Activated CD4-positive, CD25-positive, alpha-beta regulatory T cell treated with anti-CD3 and anti-CD28 coated beads, Interleukin-2, amount 50 U/mL, for 16 hours (primary cell): ENCODE measurements at places on chromosomes 1 and 21.

DNA sequence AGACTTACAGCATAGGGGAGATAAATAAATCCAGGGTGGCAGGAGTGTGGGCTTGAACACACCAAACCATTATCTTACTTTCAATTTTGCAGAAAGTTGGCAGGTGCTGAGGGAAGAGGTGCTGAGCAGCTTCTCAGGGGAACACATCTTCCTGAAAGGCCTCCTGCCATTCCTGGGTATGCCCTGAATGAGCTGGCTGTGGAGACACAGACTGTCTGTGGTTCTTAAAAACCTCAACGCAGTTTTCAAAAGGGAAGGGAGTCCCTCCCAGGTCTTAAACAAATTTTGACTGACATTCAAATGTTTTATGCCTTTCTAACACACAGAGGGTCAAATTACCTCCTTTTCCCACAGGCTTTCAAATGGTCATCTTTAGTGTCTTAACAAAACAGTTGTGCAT lies 166.9 kb downstream of the TNFSF18 start:
- DNase-seq, result no peak

- DNase-seq, result no peak
Measured at GRCh38 chr1:9472386-9473031, 66.8 kb upstream of the SLC25A33 start.

GRCh38 chr1:44819608-44820327 lies 11.4 kb downstream of the BTBD19 start:
- DNase-seq, result peak; percentile 65

- no peak for DNase-seq
Measured at GRCh38 chr1:7634546-7635240, 136.4 kb upstream of the VAMP3 start.

GRCh38 chr1:20846461-20847374 lies 59.6 kb upstream of the HP1BP3 start:
- no peak for DNase-seq

- no peak for DNase-seq
Measured at GRCh38 chr1:103333141-103333540, 192.4 kb upstream of the RNPC3 start.

DNA sequence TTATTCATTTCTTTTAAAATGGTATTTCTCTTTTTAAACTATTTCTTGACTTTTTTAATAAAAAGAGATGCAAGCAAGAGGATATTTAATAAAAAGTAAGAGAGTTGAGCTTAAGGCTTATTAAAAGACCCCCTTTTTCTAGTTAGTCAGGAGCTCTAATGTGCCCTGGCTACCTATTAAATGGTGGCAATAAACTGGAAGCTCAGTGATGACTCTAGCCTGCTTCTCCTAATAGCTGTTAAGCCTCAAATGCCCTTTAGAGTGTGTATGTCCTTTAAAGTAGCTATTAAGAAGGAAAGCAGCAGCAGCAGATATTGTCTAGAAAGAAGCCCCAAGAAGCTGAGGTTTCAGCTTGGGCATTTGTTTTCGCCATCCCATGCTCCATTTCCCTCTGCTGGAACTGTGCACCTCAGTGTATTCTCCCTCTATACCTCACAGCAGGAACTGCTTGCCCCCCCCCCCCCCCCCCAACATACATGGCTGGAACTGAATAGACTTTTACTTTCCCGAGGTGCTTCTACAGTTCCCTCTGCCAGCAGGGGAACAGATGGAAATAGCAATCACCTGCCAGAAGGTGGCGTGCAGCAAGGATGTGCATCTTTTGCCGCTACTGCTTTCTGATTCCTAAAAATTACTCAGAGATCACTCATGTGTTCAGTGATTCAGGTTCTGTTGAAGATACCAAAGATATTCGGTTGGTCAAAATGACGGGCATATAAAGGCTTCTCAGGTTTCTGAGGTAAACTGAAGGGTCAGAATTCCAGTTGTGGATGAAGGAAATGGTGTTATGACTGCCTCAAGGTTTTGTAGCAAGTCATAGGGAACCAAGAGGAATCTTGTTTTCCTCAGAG lies 2.5 kb downstream of the RGS4 start:
- no peak for DNase-seq

DNA sequence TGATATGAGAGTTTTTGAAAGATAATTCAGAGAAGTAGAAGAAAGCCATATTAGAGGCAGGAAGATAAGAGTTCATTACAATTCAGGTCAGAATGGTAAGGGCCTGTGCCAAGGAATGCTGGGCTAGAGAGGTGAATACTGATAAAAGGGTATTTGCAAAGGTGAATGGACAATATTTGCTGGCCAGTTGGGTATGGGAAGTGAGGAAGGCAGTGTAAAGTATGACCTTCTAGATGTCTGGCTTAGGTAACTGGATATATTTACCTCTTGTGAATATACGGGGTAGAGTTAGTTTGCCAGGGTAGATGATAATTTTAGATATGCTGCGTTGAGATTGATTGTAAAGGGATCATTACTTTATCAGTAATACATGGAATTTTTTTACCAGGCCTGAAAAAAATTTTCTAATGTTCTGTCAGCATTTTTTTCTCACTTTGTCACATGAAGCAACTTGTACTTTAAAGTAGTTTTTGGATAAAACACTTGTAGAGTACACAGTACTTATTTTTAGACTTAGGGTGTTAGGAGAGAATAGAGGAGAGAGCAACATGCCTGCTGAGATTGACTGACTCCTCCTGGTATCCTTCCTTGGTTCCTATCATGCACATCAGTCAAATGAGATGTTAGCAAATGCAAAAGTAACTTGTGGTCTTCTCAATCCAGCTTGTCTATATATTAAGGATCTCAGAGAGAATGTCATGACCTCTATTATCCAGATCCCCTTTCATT lies 14.1 kb downstream of the RTCA start:
- no peak for DNase-seq

DNA sequence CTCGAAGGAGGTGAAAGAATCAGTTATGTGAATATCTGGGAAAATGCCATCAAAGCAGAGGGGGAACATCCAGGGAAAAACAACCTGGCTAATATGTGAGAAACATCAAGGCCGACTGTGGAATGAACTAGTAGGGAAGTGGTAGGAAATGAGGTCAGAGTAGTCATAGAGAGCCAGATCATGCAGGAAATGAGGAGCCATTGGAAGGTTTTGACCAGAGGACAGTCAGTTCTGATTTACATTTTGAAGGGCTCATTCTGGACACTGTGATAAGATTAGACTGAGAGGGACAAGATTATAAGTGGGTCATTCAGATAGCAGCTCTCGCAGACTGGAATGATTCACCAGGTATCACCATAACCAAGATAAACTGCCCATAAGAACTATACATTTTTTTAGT lies 63.7 kb downstream of the SYT14 start:
- no peak for DNase-seq

- no peak for DNase-seq
Measured at GRCh38 chr1:101051688-101052638, 26.4 kb upstream of the DPH5 start.

GRCh38 chr1:47188791-47189785 lies 748 bp downstream of the PDZK1IP1 start:
- DNase-seq, result no peak

DNA sequence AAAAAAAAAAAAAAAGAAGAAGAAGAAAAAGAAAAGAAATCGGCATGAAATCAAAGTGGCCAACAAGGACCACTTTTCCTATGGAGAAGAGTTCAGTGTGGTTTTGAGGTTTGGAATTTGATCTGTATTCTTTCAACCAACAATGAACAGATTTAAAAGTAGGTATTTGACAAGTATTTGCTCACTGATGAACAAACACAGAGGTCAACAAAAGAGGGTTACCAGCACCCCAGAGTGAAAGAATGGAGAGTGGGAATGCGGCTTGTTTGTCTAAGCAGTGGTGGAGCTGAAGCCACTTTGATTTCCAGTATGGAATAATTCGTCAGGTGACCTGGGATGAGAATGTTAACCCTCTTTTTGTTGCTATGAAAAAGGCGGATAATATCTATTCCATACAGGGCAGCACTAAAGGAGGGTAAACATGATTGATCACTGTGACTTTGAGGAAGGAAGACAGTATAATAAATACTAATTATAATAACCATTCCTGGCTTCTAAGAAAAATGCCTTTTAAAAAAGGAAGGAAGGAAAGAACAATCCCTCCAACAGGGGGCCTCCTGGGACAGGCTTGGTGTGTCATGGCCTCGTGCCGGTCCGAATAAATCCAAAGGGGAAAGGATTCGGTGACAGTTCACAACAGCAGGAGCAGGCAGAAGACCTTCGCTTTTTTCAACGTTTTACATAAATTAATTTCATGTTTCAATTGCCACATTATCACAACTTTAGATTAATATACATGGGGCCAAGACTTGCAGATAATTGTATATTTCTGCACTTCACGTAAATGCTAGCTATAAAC lies 37.2 kb upstream of the SIM2 start:
- no peak for DNase-seq

DNA sequence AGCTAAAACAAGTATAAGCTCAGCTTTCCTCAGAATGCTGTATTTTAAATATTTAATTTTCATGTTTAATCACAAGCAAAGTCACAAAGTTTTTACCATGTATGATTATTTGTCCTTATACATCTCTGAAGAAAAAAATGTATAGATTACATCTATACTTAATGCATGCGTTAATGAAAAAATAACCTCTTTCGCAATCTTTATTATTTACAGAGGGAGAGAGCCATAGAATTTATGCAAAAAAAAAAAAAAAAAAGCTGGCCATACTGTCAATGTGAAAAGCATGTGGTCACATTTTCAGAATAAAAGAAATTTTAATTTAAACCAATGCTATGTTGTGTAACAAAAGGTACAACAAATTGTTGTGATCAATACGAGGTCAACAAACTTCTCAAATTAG lies 148.2 kb downstream of the AKT3 start:
- no peak for DNase-seq

DNA sequence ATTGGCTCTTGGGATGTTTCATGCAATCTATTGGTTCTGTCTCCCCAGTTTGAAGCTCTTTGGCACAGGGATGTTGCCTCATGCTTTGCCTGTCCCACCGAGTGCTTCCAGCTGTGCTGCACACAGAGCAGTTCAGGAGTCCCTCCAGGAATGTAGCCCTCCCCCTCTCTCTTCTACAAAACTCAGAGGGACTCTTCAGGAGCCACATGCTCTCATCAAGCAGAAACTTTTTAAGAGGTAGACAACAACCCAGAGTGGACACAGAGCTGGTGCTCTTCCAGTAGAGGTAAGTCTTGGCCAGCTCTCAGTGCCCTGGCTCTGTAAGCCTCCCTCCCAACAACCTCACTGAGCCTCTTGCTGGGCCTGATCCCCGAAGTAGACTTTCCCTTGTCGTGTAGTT lies 11.6 kb upstream of the ZNF697 start:
- no peak for DNase-seq

GRCh38 chr21:26845759-26846035 lies 488 bp upstream of the ADAMTS1 start:
- no peak for DNase-seq

GRCh38 chr1:100152271-100152670 lies 19.3 kb downstream of the TRMT13 start:
- no peak for DNase-seq

DNA sequence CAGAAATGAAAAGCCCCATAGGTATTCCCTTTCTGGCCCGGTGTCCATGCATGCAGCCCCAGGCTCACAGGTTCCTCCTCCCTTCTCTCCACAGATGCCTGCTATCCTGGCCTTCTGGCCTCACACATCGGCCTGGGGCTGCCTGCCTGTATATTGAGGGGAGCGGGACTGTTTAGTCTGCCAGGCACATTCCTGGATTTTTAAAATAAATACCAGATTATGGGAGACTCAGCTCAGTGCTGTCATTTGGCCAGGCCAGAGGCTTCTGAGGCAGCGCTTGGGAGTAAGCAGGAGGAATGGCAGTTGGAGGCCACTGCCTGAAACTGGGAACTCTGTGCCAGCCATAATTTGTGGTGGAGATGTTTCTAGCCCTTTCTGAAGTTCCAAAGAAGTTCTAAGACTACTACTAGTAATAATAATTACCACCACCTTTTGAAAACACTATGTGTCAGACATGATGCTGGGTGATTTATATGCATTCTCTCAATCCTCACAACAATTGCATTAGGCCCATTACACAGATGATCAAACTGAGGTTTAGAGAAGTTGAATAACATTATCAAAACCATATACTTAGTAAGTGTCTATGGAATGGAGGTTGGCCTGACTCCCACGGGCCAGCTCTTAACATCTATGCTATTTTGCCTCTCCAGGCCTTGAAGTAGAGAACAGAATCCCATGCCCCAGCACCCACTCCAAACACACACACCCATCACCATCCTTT lies 107.6 kb downstream of the PLXNA2 start:
- DNase-seq, result no peak

DNA sequence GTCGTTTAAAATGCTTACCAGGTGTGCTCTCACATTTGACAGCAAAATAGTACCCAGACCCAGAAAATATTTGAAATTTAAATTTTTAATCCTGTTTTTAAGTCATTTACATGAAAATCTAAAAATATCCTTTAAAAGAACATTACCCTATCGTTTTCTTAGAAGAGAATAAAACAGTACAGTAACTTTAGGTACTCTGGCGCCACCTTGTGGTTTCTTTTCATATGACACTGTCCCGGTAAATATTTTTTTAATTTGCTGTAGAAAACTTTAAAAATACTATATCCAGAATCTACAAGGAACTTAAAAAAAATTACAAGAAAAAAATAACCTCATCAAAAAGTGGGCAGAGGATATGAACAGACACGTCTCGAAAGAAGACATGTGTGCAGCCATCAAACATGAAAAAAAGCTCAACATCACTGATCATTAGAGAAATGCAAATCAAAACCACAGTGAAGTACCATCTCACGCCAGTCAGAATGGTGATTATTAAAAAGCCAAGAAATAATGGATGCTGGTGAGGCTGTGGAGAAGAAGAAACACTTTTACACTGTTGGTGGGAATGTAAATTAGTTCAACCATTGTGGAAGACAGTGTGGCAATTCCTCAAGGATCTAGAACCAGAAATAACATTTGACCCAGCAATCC lies 129.2 kb downstream of the RGS21 start:
- peak; percentile 23 for DNase-seq

DNA sequence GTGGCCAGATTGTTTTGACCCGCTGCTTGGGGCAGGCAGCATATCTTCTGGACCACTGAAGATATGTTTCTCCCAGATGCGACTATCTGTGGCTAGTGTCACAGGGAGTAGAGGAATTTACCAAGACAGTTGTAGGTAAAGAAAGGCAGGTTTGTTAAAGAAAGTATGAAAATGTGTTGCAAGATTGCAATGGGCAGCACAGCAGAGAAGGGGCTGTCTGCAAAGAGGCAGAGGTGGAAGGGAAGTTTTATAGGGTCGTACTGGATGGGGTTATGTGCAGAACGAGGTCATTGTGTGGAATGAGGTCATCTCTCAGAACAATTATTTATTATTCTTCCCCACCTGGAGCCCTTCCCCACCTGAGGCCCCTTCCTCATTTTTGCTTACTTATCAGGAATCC lies 15.0 kb upstream of the VAMP4 start:
- no peak for DNase-seq
